Activated naive CD4-positive, alpha-beta T cell (primary cell): ENCODE measurements at places on chromosomes 12 and 14.

GRCh38 chr12:73225941-73226340, 953.8 kb downstream of the TRHDE start:
- DNase-seq: no peak

GRCh38 chr14:78530078-78530477, 359.9 kb downstream of the NRXN3 start:
- DNase-seq: no peak

DNA sequence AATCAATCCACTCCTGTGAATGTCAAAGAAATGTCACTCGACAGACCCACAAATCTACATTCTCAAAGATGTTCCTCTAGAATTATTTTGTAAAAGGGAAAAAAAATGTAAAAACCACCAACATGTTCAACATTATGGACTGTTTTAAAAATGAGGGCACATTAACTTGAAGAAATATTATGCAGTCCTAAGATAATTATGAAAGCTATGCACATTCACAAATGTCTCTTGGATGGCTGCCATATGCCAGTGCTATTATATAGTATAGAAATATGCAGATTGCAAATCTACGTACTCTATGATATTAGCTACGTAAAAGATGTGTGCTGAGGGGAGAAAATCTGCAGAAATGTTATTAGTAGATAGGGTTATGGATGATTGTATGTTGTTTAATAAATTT, 334.2 kb downstream of the BMP4 start:
- DNase-seq: no peak

- no peak for DNase-seq
Observed at GRCh38 chr12:131583090-131583712, 127.7 kb upstream of the SFSWAP start.

DNA sequence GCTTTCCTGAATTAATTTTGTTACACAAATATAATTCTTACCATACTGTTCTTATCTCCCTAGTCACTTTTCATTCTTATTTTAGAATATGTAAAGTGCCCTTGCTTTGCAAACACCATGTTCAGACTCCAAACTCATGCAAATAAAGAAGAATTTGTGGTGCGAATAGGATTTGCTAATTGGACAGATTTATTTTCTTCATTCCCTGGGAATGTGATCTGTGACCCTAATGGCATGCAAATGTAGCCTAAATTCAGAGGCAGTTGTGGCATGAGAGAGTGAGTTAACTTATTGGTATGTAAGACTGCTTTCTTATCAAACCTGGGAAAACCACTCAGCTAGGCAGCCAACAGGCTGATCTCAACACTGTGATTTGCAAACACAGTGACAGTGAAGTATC, 10.0 kb downstream of the CAPZA3 start:
- DNase-seq: no peak

GRCh38 chr14:91732859-91733477, 1.1 kb upstream of the CATSPERB start:
- DNase-seq: no peak

DNA sequence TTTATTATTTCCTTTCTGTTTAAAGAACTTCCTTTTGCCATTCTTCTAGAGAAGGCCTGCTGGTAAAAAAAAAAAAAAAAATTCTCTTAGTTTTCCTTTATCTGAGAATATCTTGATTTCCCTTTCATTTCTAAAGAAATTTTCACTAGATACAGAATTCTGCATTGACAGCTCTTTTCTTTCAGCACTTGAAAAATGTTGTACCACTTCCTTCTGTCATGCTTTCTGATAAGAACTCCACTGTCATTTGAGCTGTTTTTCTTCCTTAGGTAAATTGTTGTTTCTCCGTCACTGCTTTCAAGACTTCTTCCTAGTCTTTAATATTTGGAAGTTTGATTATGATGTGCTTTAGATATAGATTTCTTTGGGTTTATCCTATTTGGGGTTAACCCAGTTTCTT, 113.6 kb upstream of the BTG1 start:
- no peak for DNase-seq

DNA sequence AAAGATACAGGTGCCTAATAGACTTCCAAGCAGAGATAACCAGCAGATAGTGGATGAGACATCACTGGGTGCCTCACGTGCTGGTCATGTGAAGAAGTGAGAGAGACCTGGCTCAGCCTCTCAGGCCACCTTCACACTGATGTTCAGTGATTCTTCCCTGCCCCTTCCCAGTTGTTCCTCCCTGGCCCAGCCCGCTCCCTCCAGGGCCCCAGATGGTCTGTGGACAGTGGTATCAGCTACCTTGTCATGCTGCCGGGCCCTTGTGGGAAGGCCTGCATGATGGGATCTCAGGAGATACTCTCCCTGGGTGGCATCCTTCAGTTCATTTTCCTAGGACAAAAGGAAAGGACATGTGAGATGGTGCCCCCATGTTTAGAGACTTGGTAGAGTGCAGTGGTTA, 179.9 kb downstream of the PIWIL1 start:
- no peak for DNase-seq

DNA sequence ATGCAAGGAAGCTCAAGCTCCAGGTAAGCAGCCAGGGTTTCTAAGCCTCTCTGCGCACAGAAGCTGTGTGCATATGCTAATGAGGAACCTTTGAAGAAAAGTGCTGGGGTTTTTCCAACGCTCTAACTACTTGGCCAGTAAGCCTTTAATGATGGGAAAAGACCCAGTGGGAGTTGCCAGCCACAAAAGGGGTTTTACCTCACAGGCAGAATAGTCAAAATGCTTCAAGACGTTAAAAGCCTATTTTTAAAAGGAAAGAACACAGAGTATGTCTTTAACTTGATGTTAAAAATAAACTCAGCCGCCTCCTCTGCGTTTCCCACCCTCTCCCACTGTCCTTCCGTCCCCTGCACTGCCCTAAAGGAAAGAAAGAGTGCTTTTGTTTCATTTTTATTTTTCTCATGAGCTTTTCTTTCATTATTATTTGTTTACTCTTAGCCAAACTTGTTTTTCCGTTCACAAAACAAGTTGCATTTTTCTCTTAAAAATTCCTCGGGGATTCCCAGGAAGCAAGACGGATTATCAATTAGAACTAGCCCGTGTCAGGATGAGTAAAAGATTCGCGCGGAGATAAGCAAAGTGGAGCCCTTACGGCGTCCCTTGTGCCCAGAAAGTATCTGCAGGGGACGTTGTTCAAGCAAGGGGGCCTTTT, 209.8 kb upstream of the NUDT4 start:
- no peak for DNase-seq

DNA sequence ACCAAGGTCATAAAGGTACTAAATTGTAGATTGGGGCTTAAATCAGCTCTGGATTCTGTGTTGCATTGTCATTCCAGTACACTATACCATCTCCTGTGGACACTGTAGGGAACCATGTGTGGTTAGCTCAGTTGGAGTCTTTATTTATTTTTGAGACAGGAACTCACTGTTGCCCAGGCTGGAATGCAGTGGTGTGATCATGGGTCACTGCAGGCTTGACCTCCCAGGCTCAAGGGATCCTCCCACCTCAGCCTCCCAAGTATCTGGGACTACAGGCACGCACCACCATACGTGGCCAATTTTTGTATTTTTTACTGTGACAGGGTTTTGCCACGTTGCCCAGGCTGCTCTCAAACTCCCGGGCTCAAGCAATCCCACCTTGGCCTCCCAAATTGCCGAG, 6.7 kb downstream of the PAPOLA start:
- DNase-seq: no peak

DNA sequence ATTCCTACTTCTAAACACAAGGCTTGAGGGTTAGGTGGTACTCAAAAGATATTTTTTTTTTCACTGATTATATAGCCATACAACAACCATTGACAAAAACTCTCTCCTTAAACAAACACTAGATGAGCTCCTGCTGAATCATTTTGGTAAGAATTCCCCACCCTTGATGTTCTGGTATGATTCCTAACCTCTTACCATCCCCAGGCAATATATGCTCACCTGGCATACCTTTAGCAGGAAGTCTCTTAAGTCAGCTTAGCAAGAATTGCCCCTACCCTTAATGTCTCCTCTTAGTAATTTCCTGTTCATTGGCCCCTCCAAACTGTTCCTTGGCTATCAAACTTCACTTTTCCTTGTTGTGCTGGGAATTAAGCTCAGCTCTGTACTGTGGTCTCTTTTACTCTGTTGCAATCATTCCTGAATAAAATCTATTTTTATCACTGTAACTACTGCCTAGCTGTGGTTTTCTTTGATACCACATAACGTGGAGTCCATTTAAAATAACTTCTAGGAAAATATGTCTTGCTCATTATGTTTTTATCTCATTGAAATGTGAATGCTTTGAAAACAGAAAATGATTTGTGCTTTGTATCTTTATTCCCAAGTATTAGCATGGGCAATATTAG, 712.6 kb downstream of the SLC16A7 start:
- no peak for DNase-seq

- DNase-seq: no peak
Observed at GRCh38 chr12:3216726-3217682, 139.8 kb downstream of the TSPAN9 start.

DNA sequence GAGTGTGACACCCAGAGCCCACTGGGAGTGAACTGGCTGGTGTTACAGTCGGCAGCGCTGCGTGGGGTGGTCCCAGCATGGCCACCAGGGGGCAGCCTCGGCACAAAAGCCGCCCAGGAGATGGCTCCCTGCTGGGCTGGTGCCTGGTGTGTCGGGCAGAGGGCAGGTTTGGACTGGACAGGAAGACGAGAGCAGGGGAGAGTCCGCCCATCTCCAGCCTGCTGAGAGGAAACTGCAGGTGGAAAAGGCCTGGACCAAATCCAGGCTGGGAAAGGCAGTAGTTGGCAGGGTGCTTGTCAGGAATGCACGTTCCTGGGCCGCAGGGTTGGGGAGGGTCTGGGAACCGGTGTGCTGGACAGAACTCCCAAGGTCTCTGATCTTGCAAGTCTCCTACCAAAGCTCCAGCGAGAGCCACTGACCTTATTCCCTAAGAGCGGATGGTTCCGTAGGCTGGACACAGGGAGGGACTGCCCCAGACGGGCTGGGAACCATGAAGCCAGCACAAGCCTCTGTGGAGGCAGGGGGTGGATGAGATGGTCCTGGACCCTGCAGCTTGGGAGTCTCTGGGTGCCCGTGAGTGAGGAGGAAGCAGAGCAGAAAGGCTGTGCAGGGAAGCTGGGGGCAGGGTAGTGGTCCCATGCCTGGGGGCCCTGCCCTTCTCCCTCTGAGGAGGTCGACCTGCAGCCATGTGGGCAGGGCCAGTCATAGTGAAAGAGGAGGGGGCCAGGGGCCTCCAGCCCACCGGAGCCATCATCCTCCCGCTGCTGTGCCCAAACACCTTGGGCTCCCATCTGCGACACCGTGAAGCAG, 1.8 kb downstream of the AHNAK2 start:
- DNase-seq: peak; percentile 85

DNA sequence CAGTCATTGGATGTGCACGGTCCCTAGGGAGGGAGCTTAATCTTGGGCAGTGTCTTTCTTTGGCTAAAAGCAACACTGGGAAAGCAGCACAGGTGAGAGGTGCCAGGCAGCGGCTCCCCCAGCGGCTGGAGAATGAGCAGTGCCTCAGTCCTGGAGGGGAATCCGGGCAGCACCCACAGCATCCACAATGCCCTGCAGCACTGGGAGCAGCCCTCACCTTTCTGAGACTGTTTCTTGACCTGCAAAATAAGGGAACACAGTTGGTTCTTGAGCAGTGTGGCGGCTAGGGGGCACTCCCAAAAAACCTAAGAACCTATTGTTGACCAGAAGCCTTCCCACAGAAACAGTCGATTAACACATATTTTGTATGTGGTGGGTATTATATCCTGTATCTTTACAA, 75.8 kb downstream of the SINHCAF start:
- DNase-seq: no peak

GRCh38 chr12:92540782-92541423, 161.9 kb upstream of the PLEKHG7 start:
- DNase-seq: no peak

GRCh38 chr14:52706724-52707706, at the start of gene PSMC6:
Gene PSMC6, plus strand, starts transcription at chr14:52707200. Its CDS starts 20 bp downstream, at chr14:52707220.
- peak; percentile 95 for DNase-seq

DNA sequence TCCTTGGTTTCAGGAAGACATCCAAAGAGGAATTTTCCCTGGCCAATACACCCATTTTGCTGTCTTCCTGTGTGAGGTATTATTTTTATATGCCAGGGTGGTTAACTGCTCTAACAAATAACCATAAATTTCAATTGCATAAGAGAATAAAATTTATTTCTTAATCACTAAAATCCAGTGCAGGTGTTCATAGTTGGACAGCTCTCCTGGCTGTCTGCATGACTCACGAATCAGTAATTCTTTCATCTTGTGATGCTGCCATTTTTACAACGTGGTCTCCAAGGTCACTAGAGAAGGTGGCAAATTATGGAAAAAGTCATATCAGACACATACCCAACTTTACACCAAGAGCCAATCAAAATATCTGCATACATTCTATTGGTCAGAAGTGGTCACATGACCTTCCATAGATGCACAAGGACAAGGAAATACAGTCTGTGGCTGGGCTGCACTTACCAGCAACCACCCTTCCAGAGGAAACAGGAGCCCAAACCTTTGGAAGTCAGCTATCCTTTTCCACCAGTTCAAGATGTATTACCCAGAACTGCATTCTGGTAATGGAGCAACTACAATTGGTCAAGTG, 193.5 kb upstream of the PLEKHG7 start:
- no peak for DNase-seq

DNA sequence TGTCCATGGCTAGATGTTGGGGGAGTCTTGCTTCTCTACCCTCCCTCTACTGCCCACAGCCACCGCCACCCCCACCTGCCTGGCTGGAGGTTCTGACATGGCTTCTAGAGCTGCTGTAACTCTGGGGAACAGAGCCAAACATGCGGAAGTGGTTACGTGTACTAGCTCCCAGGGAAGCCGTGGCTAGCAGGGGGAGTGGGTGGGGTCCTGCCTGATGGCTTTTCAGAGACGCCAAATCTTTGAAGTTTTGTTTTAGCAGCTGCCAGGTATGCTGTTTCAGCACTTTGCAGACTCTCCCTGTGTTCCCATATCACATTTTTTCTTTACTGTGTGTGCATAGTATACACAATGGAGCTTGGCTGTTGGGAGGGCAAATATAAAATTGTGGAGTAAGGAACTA, 150.3 kb downstream of the TGFB3 start:
- DNase-seq: peak; percentile 40

DNA sequence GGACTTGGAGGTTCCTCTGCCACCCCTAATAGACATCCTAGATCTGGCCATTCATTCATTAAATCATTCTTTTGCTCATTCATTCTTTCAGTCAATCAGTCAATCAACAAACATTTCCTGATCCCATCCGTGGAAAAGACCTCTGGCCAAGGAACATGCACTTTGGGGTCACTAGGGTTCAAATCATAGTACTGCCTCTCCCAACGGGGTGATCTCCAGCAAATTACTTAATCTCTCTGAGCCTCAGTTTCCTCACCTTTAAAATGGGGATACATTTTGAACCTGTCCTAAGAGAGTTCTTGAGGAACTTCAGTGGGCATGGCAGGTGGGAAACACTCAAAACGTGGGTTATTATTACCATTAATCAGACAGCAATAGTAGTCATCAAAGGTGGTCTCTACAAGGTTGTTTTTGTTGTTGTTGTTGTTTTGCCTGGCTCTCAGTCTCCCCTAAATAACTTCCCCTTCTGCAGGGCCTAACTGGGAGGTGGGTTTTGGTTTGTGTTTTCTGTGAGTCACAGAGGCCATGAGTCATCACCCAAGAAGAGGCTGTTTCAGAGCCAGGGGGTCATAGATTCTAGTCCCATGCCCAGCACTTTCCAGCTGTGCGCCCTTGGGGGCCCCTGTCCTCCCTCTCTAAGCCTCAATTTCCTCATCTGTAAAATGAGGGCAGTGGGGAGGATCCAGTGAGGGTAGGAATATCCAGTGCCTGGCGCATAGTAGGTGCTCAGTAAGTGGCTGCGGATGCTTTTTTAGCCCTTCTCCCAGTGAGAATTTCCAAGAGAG, 16.9 kb upstream of the FAM222A start:
- DNase-seq: no peak
